Left forelimb (tissue), 1 donor: ENCODE measurements at places on chromosomes 6 and 20.

GRCh38 chr6:139294090-139294489 is 2.3 kb upstream of the TXLNB start:
- no peak for DNase-seq

DNA sequence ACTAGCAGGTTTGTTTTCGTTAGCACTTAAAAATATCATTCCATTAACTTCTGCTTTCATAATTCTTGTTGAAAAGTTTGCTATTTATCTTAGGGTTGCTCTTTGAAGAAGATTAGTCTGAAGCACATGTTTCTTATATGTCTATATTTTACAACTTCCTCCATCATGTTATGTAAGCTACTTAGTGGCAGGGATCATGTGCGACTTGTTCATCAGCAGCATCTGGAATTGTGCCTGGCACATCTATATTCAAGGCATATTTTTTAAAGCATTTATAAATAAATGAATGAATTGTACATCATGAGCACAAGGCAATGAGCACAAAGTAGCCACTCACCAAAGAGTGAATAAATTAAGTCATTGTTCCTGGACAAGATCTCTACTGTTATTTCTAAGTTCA is 187.2 kb upstream of the COL21A1 start:
- DNase-seq = no peak

GRCh38 chr6:125451750-125452149 is 150.0 kb upstream of the HDDC2 start:
- no peak for DNase-seq

DNA sequence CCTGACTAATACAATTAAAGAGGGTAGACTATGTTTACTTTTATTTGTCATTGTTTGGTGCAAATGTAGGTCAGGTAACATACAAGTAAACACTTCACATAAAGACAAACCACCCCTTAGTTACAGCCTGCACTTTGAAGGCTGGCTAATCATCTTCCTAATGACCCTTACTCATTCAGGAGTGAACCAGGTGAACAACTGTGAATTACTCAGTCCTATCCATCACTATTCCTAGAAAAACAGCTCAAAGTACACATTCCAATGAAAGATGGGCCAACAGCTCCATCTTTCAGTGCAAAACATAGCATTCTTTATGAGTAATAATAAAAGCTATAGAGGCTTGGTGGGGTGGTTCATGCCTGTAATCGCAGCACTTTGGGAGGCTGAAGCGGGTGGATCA is 78.2 kb downstream of the FRK start:
- no peak for DNase-seq

DNA sequence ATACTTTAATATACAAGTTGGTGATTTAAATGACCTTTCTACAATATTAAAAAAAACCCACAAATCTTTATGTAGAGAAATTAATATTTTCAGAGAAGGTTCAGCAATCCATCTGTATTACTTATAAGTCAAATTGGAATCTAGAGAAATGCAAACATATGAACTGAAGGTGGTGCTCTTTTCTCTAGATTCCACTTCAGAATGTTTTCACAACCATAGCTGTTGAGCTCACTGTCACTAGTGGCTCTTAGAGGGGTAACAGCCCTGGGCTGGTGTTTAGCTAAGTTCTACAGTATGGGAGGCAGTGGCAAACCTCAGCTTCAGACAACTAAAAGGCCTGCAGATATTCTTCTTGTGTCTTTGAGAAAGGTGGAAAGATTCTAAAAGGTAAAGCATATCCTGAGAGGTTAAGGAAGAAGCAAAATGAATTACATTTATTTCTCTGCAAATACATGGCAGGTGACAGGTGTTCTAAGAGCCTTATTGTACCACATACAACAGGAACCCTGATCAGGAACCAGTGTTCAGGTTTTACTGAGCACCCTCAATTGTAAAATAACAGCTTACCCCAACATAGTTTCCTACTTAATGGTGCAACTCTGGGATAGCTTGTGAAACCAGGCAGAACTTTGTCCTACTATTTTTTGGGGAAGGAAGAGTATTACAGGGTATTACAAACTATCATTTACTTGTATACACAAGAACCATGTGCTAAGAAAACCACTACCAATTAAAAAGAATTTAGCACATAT is 56.6 kb upstream of the SAMHD1 start:
- DNase-seq = no peak

- no peak for DNase-seq
Measured at GRCh38 chr6:136486357-136486756, 63.9 kb downstream of the MAP7 start.

DNA sequence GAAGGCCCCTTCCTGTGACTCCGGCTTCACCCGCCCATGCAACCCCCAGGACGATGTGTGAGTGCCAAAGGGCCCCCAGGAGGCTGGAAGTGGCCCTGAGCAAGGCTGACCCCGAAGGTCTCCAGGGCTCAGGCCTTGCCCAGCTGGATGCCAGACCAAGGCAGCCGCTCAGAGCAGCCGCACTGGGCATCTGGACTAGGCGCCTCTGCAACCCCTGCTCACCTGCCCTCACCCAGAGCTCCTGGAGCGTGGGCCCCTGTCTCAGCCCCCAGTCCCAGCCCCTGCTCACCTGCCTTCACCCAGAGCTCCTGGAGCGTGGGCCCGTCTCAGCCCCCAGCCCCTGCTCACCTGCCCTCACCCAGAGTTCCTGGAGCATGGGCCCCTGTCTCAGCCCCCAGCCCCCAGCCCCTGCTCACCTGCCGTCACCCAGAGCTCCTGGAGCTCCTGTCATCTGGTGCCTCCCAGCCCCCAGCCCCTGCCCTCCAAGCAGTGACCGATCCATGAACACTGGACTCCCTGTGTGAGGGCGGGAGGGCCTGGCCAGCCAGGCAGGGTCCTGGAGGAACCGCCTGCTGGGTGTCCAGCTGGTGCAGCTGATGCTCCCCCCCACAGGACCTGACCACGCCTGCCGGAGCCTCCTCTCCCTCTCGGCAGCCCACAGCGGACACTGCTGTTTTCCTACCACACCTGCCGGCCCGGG is 1.1 kb downstream of the SRMS start:
- DNase-seq = no peak

DNA sequence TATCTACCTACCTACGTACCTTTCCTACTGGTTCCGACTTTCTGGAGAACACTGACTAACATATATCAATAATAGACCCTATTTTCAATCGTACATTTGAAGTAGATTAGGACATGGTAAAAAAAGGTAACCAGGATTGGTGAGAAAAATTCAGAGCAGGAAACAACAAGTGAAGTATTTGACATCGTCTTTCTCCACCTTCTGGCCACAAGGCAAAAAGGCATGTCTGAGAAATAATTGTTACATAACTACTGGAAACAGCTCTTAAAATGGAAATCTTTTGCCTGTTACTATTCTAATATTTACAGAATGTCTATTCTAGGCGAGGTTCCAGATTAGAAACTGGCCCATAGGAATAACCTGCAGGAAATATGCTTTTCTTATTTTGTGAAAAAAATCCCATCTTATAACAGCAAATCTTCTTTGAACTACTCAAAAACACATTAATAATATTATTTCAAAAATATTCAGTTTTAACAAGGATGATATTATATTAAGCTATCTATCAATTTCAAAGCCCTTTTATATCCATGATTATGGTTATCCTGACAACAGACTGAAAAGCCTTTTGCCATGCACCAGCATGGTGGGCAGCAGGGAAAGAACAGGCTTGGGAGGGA is 80.8 kb downstream of the RCAN2 start:
- no peak for DNase-seq

GRCh38 chr6:130882370-130882769 is 55.2 kb downstream of the SMLR1 start:
- DNase-seq = no peak

- no peak for DNase-seq
Measured at GRCh38 chr6:11909696-11910132, 102.4 kb upstream of the HIVEP1 start.
